Right hindlimb (tissue), 1 donor: ENCODE measurements at places on chromosomes 5 and 9.

GRCh38 chr9:84357275-84357674, 16.7 kb upstream of the SLC28A3 start:
- no peak for DNase-seq

GRCh38 chr9:126705767-126706697, 92.3 kb downstream of the LMX1B start:
- DNase-seq = peak; percentile 14

DNA sequence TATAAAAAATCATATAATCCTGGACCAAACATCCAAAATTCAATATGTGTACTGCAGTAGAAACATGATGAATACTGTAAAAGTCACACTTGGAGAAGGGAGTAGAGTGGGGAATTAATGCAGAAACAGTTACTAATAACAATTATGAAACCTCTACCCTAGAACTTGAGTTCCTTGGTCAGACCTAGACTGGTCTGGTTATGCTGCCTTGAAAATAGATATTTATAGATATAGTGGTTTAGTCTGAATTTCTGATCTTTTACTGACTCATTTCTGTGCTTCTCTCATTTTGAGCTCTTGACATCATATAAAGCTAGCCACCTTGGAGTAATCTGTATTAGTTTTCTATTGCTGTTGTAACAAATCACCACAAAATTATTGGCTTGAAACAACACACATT, 808.7 kb upstream of the CDH10 start:
- no peak for DNase-seq

DNA sequence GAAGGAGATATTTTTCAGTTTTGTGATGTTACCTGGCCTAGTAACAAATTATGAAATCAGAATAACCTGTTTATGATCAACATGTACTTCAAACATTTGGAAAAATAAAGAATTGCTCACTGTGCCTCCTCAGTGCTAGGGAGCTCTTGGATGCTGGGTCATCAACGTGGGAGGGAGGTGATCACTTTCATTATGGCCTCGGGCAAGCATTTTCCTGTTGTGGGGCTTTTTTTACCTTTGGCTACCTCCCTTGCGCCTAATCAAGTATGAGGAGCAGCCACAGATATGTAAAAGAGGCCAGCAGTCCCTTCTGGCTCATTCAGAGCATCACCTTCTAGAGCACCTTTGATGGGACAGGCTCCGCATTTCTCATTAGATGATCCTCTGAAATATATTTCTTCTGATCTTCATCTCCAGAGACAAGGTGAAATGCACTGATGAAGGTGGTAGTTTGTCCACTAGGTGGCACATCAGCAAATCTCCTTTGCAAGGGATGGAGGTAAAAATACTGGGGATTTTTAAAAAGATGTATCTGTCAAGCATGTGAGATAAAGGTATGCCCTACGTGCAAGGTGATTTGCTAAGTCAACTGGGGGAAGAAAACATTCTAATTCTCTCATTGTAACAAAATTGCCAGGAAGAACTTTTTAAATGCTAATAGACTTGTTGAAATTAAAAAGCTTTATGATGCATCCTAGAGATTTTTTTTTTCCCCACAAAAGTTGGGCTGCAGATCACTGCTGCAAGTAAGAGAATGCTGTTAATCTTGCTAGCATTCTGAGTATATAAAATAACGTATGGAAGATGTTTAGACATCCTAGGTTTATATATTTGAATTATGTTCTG, 218.2 kb downstream of the MAST4 start:
- DNase-seq = no peak

DNA sequence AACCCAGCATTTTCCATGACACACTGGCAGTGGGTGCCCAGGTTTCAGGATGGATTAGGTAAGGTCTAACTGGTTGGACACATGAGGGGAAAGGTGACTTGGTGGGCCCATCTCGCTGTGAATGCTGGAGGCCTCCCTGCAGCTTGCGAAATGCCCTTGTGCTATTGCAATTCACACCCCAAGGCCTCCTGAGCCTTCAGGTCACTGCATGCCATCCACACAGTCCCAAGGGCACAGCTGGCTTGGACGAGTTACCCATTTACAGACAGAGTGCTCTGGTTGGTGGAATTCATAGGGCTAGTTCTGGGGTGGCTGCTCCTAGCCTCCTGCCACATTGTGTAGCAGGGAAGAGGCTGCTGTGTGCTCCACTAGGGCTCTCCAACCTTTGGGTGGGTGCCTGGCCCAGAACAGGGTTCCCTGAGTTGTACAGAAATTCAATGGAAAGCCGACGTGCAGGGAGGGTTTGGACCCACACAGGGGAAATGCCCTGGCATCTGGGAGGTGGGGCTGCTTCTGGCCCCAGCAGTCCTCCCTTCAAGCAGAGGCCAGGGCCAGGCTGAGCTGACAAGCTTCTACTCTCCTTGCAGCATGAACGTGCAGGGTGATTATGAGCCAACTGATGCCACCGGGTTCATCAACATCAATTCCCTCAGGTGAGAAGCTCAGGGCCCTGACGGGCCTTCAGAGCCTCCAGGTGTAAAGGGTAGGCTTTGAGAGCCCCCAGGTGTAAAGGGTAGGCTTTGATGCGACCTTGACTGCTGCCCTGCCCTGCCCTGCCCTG, 54.3 kb downstream of the ASS1 start:
- no peak for DNase-seq

DNA sequence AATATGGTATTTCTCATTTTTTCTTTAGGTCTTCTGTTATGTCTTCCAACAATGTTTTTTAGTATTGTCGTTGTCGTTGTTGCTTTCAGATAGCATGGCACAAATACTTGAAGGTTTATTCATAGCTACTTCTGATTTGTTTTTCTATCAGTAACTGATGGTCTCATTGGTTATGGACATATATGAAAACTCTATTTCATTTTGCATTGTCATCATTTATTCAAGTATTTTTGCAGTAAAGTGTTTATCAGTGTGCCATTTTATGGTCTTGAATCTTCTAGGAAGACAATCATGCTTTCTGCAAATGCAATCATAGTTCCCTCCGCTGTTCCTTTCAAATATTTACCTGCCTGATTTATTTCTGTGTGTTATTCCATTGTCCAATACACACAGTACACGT, 44.0 kb upstream of the PRUNE2 start:
- no peak for DNase-seq

DNA sequence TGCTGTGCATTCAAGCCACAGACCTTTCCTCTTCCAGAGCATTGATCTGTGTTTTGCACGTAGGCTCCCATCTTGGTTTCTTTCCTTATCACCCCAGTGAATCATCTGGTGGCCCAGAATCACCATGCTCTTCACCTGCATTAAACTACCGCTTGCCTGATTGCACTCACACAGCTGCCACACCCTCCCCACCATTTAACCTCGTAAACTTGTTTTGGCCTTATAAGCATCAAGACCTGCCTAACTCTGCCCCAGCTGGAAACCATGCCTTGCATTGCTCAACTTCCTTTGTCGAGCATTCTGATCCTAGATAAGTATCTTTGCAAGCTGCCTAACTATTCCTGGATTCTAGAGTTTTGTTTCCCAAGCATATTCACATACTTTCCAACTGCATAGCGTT, 369.6 kb upstream of the SEMA6A start:
- no peak for DNase-seq

- DNase-seq = no peak
These were observed 34.7 kb upstream of the ICE1 start for GRCh38 chr5:5387777-5388176.

DNA sequence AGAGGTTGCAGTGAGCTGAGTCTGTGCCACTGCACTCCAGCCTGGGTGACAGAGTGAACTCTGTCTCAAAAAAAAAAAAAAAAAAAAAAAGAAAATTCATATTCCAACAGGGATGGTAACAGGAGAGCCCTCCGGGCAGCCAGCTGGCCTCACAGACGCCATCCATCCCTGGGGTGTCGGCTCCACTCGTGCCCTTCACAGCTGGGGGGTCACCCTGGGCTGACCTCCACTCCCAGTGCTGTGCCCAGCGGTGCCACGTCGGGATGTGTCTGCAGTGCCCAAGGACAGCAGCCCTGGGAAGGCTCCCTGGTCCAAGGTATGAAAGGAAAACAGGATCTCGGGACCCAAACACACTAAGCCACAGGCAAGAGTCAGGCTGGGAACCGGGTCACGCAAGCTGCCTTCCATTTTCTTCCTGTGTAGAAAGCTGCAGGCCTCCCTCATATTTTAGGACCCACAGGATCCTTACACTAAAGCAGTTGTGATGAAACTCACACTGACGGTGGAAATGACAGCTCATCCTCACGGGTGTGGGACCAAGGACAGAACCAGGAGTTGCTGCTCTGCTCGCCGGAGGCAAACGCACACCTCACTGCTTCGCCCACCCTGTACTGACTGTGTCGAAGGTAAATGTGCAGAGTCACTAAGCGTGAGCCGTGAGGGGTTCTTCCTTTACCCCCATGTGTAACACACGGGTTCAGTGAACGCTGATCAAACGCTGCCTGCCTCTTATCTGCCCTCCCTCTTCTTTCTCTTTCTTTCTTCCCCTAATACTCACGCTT, 5.3 kb downstream of the SLC12A7 start:
- DNase-seq = no peak

DNA sequence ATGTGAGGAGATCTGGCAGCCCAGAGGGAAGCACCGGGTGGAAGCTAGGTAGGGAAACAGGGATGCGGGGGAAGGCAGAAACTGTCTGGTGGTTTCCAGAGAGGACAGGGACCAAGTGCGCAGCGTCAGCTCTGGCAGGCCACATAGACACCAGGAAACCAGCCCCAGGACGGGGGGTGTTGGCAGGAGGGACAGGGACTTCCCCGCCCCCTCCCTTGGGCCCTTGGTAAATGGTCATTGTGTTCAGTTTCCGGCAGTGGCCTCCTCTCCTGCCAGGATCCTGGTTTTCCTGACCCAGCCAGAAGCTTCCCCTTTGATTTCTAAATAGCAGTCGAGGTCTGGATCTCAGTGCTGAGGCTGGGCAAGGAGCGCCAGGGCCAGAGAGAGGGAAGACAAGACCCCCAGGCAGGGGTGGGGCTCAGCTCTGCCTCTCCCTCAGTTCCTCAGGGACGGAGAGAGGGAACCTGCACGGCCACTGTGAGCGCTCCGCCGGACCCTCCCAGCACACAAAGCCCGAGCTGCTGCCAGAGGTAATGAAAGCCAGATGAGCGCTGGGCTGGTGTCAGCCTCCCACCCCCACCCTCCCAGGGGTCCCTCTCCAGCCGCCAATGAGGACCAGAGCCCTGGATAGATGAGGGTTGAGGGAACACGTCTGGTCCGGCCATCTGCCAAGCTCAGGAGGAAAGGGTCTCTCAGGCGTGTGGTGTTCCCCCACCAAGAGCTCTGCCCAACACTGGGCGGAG, 1.8 kb downstream of the RALGDS start:
- DNase-seq = peak; percentile 87

GRCh38 chr9:100027543-100027942, 71.3 kb downstream of the ERP44 start:
- DNase-seq = no peak

DNA sequence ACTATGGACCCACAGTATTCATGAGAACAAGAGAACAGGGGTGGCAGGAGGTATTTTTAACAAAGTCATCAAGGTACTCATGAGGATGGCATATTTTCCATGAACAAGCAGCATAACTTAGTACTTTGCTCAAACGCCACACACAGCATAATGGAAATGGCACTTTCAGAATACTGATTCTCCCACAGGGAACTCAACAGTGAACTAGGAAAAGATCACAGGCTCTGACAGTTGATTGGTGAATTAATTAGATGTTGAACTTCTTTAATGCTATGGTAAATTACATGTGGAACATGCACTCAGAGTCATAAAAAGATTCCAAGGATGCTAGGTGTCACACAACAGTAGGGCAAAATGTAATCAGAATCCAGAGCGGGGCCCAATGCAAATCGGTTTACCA, 1088.6 kb upstream of the C9orf72 start:
- no peak for DNase-seq

DNA sequence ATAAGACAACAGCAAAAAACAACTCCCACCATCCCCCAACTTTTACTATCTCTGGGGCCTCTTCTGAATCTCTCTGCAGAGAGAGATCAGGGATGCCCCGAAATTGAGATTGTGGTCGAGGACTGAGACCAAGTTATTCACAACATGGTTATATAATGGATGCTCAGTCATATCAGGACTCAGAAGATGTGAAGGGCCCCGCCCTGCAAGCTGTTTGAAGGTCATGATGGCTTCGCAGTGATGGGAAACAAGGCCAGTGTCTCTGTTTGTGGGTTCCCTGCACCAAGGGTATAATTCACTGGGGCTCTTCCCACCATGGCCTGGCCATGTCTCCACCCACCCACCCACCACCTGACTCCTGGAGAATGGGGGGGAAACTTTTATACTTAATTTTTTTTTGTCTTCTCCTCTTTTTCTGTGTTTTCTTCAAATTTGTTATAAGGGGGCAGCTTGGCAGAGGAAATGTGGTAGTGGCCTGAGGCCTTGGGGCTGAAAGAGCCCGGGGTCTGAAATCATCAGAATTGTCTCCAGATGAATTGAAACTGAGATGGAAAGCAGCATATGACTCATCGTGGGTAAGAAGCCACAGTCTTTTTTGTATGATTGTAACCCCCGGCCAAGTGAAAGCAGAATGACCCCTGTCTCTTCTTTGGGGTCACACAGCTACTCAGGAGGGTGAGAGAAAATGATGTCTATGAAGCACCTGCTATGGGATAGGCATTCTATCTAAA, 15.0 kb upstream of the TEX48 start:
- no peak for DNase-seq

DNA sequence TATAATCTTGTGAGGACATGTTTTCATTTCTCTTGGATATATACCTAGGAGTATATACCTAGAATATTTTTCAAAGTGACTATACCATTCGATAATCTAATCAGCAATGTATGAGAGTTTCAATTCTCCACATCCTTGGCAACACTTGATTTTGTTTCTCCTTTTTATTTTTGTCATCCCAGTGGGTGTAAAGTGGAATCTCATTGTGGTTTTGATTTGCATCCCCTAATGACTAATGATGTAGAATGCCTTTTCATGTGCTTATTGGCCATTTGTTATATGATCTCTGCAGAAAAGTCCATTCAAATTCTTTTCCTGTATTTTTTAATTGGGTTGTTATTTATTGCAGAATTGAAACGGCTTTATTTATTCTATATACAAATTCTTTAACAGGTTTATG, 15.2 kb downstream of the ZCCHC9 start:
- DNase-seq = no peak

GRCh38 chr5:125409234-125409860, 662.9 kb upstream of the ZNF608 start:
- no peak for DNase-seq

GRCh38 chr9:137371946-137372651, 50.9 kb downstream of the EXD3 start:
- peak; percentile 14 for DNase-seq
